ENCODE measurements at places on chromosomes 2 and 18.

GRCh38 chr18:45589356-45590035 is 25.8 kb upstream of the SLC14A2 start:
- DNase-seq, result no peak

DNA sequence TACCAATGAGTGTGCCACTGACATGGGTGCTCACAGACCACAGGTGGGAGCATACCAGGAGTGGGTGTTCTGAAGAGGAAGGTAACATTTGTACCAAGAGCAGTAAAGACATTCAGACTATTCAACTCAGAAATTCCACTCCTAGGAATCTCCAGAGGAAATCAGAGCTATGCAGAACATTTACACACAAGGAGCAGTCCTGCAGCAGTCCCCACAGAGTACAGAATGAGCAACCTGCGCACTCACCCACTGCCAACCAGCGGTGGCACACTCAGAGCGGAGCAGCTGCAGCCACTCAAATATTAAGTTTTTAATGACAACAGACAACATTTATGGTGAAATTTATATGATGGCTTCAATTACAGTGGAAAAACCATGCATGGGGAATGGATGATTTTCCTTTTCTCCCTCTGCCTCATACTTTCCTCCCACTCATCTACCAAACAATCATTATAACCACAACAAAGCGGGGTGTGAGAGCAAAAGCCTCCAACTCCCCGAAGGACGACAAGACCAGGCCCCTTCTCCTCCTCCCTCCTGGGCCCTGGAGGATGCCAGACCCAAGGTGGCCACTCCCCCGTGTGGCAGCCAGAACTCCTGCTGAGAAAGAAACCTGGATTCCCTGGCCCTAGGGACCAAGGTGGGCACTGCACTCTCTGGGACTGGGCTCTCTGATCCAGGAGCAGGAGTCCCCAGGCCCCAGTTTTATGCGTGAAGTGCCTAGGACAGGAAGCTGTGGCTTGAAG is 5.4 kb downstream of the HS6ST1 start:
- no peak for DNase-seq

GRCh38 chr2:75211266-75211770 is 12.0 kb upstream of the TACR1 start:
- no peak for DNase-seq

DNA sequence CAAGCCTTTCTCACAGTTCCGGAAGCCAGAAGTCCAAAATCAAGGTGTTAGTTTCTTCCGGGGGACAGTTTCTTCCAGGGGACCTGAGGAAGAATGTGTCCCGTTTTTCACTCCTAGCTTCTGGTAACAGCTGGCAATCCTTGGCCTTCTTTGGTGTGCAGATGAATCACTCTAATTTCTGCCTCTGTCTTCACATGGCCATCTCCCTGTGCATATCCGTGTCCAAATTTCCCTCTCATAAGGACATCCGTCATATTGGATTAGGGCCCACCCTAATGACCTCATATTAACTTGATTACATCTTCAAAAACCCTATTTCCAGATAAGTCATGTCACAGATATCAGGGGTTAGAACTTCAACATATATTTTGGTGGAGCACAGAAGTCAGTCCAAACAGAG is 141.4 kb downstream of the ZEB2 start:
- no peak for DNase-seq

- DNase-seq, result no peak
Measured at GRCh38 chr2:1771626-1772280, 27.4 kb upstream of the PXDN start.

DNA sequence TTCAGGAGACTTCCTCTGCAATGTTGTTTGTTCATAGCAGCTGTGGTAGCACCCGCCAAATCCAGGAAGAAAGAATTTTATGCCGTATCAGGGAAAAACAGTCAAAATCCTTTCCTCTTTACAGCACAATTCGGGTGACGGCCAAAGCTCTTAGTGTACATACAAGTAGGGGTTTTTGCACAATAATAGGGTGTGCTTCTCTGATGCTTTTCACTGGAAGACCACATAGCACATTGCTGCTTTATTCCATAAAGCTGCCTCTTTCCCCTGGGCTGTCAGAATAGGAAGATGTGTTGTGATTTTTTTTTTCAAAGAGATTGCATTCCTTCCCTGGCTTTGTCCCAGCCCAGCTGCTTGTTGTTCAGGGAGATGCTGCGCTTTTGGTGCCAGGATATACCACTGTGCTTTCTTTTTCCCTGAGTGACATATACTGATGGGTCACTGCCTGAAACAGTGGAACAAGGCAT is 27.2 kb upstream of the LANCL1 start:
- DNase-seq, result no peak

- DNase-seq, result no peak
Measured at GRCh38 chr2:12201369-12201768, 454.9 kb downstream of the LPIN1 start.

DNA sequence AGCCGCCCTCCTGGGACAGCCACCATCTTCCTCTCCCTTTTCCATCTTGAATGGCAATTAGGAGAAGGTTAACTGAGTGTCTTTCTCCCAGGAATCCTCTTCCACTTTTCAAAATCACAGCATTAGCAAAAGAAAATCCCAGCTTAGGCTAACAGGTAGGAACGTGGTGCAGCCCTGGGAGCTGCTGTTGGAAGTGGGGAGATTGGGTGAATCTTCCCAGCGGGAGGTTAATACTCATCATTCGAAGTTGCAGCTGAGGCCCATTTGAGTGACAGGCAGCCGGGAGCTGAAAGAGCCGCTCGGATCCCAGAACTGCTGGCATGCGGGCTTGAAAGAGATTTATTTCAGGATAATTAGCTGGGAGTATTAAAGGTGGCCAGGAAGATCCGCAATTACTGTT is 306.0 kb downstream of the BCL11A start:
- no peak for DNase-seq

DNA sequence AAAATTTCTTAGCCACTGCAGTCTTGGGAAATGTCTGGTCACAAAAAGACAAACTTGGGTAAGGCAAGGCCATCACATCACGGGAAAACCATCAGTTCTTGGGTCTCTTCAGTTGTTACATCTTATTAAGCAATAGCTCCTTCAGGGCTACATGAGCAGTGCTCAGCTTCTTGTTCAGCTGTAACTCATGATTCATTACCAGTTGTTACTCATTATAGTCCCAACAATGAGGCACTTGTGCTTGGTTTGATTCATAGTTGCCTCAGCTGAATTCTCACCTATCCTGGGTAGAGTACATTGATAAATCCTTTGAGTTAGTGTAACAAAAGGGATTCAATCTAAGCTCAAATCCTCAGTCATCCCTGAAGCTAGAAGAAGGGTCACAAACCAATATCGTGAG is 102.4 kb upstream of the DCC start:
- DNase-seq, result no peak

- no peak for DNase-seq
Measured at GRCh38 chr2:118586312-118586711, 261.1 kb downstream of the EN1 start.

DNA sequence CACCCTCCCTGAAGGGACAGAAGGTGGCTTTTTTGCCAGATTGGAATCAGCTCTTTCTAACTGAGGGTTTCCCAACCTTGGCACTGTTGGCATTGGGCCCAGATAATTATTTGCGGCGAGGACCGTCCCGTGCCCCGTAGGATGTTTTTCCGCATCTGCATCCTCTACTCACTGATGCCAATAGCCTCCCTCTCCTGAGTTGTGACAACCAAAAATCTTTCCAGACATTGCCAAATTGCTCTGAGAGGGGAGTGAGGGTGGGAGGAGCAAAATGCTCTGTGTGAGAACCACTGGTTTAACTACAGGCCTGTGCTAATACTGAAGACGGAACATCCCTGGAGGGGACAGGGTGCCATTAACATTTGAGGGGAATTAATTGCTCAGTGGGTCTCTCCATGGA is 33.6 kb upstream of the GLI2 start:
- no peak for DNase-seq

GRCh38 chr18:45245091-45245511 is 370.2 kb upstream of the SLC14A2 start:
- no peak for DNase-seq

DNA sequence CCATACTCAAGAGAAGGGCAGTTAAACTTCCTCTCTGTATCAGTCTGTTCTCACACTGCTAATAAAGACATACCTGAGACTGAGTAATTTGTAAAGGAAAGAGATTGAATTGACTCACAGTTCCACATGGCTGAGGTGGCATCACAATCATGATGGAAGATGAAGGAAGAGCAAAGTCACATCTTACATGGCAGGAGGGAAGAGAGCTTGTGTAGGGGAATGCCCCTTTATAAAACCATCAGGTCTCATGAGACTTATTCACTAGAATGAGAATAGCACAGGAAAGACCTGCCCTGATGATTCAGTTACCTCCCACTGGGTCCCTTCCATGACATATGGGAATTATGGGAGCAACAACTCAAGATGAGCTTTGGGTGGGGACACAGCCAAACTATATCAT is 1.4 kb upstream of the IL36B start:
- DNase-seq, result no peak

- no peak for DNase-seq
Measured at GRCh38 chr2:84888401-84889276, 7.8 kb upstream of the TRABD2A start.

DNA sequence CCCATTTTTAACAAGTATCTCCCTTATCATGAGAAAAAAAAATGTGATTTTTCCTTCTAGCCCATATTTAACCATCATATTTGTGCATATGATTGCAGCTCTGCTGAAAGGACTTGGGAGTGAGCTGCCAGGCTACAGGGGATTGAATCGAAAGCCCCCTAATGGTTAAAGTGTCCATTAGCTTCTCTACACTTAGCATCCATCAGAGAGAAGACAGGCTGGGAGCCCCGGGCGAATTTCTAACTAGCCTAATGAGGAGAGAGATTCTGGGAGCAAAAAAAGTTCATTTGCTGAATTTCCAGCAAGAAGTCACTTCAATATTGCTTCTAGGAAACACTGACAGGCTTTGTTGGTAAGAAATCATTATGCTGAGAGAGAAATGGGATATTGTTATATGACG is 848.8 kb downstream of the TDRD15 start:
- no peak for DNase-seq

DNA sequence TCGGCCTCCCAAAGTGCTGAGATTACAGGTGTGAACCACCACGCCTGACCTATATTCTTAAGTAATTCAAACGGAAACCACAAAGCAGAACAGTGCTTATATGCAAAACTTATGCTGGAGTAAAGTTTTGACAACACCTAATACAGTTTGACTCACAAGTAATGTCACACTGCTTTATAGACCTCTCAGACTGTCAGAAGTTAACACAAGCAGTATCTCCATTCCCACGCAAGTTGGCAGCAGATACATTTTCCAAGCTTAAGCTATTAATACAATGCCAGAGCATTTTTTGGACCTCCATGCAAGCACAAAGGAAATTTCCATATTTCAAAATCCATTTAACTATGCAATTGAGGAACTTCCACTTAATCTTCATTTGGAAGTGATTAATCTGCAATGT is 21.0 kb upstream of the SANBR start:
- DNase-seq, result no peak

GRCh38 chr18:77948567-77948966 is 698.9 kb downstream of the GALR1 start:
- no peak for DNase-seq

DNA sequence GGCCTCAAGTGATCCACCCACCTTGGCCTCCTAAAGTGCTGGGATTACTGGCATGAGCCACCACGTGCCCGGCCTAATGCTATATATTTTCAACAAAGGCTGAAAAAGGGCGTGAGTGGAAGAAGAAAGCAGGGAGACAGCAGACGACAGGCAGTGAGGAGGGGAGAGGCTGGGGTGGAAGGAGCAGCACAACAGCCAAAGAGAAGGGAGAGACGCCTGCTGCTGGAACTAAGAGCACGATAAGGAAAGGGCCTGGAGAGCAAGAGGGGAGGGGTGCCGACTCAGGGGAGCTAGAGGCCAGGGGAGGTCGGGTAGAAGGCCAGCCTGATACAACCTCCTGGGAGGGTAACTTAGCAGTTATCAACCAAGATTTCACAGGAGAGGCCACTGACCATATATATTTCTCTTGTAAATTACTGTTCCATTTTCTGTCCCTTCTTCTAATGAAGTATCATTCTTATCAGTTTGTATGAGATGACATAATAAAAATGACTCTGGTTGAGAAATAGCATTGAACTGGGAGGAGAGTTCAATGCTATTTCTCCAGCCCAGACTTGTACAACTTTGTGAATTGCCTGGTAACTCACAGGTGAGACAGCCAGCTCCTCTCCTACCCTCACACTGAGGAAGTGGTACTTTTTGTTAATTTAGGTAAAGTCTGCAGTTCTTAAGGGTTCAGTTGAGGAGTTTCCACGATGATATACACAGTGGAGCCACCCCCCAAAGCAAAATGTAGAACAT is 5.8 kb upstream of the RNU4ATAC start:
- DNase-seq, result no peak

- DNase-seq, result no peak
Measured at GRCh38 chr2:37923308-37924055, 1.6 kb upstream of the RMDN2 start.

- no peak for DNase-seq
Measured at GRCh38 chr2:234164493-234165413, 114.3 kb downstream of the SPP2 start.
